ENCODE measurements at places on chromosomes 4 and X.

DNA sequence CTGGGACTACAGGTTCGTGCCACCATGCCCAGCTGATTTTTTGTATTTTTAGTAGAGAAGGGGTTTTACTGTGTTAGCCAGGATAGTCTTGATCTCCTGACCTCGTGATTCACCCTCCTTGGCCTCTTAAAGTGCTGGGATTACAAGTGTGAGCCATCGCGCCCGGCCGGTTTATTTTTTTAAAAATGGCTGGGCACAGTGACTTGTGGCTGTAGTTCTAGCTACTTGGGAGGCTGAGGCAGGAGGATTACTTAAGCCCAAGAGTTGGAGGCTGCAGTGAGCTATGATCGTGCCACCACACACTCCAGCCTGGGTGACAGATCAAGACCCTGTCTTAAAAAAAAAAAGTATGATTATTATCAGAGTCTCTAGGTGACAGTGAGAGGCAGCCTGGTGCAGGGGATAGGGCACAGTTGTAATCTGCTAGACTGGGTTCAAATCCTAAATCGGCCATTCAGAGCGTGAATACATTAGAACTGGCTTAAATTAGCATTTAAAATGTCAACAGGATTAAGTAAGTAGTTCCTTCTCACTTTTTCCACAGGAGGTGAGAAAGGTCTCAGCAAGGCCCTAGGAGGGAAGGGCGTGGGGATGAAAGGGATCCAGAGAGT lies 435 bp upstream of the MGST2 start:
- DNase-seq = no peak

DNA sequence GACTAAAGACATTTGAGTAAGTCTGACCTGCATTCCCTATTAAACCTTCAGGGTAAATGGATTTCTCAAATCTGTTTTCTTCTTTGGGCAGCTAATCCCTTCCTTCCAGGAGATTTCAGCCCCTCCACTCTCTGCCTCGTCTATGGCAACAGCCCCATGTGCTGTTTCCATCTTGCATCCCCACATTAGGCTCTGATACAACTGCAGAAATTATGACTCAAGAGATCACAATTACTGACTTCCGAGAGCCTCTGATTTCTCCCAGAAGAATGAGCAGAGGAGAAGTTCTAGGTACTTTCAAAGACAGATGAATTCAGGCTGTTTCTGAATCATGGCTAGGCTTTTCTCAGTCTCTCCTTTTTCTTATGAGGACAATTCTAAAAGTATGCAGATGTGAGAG lies 38.7 kb downstream of the RAI2 start:
- DNase-seq = no peak

GRCh38 chr4:184503869-184504300 lies 29.5 kb upstream of the IRF2 start:
- no peak for DNase-seq

DNA sequence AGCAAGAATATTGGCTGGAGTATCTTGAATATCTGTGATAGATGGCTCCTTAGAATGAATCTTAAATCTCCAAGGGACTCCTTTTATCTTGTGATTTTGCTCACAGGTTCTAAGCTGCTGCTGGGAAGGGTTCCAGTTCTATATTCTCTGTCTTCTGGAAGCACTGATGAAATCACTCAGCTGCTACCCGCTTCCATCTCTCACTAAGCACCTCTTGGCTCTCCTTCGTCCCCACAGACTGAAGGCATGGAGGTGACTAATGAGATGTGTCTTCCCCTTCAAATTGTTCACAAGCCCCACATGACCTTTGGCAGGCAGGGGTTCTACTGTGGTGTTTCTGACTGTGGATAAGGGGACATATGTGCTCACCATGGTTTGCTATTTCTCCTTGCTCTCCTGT lies 75.9 kb downstream of the C4orf51 start:
- no peak for DNase-seq

DNA sequence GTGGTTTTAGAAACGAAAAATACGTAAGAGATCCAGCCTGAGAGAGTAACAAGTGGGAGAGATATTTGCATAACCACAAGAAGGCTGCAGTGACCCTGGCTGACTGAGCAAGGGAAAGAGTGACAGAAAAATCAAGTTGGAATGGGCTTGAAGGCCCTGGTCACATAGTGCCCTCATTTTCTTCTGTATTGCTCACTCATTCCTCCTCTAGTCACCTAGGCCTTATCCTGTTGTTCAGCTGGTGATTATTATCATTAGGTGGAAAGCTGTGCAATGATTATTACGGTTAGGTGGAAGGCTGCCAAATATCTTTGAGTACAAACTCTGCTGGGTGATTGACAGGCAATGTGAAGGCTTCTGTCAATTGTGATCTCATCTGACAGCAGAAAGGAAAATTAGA lies 2384.1 kb downstream of the PCDH7 start:
- no peak for DNase-seq

DNA sequence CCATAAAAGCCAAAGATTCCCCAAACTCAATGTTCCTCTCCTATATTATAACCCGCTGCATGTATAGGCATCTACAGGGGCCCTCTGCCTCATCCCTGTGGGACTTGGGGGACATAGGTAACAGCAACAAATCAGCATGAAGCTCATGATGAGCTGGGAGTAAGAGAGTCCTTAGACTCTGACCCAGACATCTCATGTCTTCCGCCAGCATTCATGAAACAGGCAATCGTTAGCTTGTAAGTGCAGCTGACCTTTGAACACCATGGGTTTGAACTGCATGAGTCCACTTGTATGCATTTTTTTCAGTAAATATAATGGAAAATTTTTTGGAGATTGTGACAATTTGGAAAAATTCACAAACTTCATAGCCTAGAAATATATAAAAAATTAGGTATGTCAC lies 10.4 kb upstream of the SCOC start:
- no peak for DNase-seq

GRCh38 chr4:177127658-177128057 lies 182.0 kb upstream of the NEIL3 start:
- no peak for DNase-seq

DNA sequence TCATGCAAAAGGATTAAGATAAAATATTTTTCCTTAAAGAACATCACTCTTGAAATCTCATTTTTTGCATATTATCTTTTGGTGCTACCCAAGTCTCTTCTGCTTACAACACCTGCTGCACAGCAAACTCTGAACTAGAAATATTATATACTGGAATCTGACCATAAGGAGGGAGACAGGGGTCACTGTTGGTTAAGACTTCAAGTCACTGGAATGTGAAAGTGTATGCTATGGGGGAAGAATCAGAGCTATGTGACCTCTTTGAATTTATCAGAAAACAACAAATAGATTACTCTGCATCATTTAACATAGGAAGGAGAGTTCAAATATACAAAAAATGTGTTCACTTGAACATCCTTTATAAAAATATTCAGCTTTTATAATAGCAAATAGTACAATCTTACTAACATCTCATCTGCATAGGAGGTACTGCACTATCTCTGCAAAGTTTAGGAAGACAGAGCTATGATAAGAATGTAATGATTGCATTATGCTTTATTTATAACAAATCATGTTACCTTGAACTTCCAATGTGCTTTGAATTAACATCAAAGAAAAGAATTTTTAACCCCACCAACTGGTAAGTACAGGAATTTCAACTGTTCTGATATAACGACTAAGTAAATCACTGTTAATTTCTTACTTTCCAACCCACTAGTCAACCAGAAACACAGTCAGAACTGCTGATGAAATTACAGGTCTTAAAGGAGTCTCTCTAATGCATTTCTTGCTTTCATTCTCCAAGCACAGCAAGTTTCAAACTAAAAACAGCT lies 69.8 kb downstream of the ZNF827 start:
- DNase-seq = no peak

DNA sequence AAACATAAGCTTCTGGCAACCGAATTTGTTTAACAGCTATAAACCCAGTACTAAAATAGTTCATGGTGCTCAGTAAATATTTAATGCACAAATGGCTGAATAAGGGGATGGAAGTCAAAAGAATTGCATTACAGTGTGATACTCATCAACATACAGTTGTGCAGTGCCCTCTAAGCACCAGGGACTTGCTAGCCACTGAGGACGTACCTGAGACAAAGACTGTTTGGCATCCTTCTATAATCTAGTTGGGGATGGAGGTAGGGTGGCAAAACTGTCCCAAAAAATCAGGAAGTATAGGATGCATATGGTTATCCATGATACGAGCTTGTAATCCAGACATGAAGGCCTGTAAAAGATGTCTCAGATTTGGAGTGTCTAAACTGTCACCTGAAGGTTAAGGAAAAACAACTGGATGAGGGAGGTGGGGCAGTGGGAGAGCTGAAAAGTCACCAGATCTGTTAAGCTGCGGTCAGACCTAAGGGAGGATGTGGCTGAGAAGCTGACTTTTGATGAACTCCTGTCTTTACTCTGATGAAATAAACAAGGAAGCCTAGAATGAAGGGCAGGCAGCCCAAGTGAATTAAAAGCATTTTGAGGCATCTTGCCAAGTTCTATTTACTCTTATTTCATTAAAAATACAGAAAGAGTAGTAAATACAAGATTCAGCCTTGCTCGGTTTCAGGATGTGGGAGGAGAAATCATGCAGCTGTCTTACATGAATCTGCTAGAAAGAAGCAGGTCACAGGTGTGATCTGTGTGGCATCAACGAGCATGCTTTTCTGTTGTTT lies 12.0 kb upstream of the CD38 start:
- peak; percentile 24 for DNase-seq

- DNase-seq = no peak
Measured at GRCh38 chrX:39850630-39851152, 247.1 kb downstream of the BCOR start.

GRCh38 chr4:115938764-115939443 lies 825.5 kb upstream of the NDST4 start:
- DNase-seq = no peak

GRCh38 chr4:98677799-98678198 lies 19.4 kb upstream of the TSPAN5 start:
- DNase-seq = no peak

- DNase-seq = no peak
Measured at GRCh38 chr4:3085948-3086670, 11.6 kb downstream of the HTT start.

GRCh38 chrX:39150220-39150619 lies 349.0 kb downstream of the MID1IP1 start:
- DNase-seq = no peak

DNA sequence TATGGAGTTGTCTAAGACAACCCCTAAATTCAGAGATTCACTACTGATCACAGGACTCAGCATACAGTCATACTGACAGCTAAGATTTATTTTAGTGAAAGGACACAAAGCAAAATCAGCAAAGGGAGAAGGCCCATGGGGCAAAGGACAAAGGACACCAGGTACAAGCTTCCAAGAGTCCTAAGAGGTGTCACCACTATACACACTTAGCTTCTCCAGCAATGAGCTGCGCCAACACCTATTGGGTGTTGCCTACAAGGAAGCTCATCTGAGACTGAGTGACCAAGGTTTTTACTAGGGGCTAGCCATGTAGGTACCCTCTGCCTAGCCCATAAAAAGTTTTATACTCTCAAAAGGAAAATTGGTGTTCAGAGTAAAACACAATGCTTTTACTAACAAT lies 55.4 kb upstream of the PABPC1L2A start:
- DNase-seq = no peak

GRCh38 chr4:21386166-21386780 lies 562.3 kb downstream of the KCNIP4 start:
- no peak for DNase-seq

Measured in T-helper 2 cell (primary cell).